Stimulated activated CD8-positive, alpha-beta memory T cell treated with anti-CD3 and anti-CD28 coated beads, Interleukin-2, amount 100 ng/mL, for 1 hour (primary cell): ENCODE measurements at places on chromosomes 2 and 18.
A peak's percentile ranks its signal among the peaks of the same experiment; 100 is the strongest.

DNA sequence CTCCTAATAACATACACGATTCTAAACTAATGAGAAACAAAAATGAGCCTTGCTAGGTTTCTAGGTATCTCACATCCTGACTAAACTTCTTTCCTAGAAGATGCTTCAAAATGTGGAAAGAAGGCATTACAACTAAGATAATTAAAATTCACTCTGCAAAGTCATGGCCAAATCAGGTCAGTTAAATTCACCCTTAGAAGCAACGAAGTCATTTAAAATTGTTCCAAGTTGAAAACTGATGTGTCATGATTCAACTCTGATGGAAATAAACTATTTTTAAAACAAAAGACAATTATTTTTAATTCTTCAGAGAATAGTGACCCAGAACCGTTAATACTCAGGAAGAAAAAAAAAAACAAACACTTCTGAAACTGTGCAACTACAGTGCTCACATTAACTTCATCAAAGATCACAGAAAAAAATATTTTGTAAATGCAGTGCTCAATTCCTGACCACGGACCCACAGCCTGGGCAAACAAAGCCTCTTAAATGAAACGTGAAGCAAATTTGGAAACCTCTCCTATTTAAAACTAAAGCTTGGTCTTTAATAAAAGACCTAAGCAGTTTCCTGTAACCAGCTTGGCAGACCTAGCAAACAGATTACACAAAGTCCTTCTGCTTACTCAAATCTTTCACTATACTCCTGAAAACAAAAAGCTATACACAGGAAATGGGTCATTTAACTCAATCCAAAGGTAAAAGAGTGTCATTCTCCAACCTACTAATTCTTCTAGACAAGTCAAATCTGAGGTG is 39.0 kb downstream of the CHN1 start:
- DNase-seq = no peak

DNA sequence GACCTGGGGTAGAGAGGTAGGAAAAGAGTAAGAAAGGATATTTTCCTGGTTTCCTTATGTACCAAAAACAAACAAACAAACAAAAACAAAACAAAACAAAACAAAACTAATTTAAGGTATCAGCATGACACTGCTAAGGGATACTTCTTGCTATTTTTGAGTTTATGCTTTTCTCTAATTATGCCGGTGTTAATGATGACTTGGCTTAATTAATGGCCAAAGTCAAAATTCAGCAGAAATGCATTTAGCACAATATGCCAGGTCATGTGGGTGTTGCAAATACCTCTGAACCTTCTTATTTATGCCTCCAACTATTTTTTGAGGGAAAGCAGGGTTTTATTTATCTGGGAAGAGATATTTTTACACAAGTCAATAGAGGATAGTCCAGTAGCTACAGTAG is 3.2 kb upstream of the CHST9 start:
- DNase-seq = no peak

- no peak for DNase-seq
These were observed 172.7 kb downstream of the HRH4 start for GRCh38 chr18:24633121-24633520.

DNA sequence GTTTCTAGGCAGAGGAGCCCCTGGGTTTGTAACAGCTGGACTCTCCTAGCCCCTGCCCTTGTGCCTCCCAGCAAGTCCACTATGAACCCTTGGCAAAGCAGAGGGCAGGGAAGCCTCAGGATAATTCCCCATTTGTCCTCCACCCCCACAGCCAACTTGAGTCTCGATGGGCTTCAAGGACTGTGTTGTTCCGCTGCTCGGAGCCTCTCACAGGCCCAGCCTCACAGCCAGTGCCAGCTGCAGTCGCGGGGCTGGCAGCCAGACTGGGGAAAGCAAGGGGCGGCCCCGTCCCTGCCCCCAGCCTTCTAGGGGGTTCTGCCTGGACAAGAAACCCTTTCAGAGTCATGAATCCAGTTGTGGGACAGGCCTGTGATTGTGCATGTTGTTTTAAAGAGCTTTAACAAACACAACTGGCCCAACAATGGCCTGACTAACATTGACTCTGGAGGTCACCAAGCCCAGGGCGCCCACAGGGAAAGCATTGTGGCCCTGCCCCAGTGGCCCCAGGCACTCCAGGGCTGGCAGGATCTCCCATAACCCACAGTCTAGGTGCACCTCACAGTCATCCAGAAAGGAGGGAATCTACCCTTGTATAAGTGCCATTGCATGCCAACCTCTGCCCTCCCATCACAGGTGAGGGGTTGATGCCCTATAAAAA is 71.8 kb upstream of the DAPL1 start:
- no peak for DNase-seq

DNA sequence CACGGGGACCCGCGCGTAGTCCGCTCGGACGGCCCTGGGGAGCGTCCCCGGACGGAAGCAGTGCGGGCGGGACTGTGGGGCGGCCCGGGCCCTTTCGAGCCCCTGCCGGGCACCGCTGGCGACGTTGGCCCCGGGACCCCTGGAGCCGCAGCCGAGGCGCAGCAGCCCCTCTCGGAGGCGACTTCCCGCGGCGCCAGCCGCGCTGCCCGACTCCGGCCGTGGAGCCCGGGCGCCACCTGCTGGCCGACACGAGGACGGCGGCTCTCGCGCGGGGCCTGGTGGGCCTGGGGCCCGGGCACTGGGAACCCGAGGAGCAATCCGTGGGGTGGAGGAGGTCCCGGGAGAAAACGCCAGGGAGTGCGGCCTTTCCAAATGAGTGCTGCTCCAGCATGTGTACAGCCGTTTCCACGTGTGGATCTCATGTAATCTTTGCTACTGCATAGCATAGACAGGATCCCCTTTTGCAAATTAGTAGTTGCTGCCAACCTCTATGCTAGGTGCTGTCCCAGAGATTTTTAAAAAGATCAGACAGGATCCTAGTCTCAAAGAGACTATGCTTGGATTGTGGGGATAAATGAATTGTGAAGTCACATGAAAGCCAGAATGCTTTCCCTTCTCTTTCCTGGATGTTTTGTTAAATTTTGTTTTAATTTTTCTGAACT is 4.0 kb downstream of the ID2 start:
- peak; percentile 78 for DNase-seq

DNA sequence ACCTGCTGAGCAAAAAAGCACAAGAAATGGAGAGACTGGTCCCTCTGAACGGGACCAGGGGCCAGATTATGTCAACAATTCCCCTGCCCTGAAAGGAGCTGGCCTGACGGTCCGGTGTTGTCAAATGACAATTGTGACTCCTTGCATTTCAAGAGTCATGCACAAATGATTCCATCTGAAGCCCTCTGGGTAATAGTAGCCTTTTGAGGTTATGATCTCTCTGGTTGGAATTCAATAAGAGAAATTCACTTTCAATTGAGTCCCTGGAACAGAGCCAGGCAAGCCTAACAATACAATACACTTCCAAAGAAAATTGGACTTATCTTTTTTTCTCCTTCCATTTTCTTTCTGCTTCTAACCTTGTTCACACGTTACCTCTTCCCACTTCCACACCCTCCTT is 116.9 kb downstream of the C1D start:
- no peak for DNase-seq

GRCh38 chr2:168571061-168571460 is 115.0 kb downstream of the CERS6 start:
- no peak for DNase-seq

- DNase-seq = no peak
These were observed 10.7 kb upstream of the MRO start for GRCh38 chr18:50830544-50830943.

GRCh38 chr2:104856973-104857261 is 3.0 kb downstream of the POU3F3 start:
- no peak for DNase-seq

DNA sequence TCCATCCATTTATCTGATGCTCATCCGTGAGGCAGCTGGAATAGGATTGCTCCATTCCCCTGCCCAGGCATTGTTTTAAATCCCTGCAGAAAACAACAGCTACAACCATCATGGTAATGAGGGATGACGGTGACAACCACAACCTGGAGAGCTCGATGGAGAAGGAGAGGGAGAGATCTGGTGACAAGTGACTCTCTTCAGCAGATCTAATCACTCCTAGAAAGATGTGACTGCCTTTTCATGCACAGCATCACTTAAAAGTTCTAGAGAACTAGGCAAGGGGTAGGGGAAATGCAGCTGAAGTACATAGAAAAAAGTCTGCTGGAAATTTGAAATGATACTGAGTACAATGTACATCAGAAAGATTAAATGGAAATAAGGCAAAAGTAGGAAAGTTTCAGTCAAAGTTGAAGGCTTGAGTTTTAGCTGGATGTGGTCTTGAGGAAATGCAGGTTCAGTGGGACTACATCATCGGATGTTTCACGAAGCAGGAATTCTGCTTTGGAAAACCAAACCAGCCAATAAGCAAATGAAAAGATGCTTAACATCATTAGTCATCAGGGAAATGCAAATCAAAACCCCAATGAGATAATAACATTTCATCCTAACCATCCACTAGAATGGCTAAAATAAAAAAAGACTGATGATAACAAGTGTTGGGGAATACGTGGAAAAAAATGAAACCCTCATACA is 6.8 kb upstream of the ARHGAP25 start:
- no peak for DNase-seq

DNA sequence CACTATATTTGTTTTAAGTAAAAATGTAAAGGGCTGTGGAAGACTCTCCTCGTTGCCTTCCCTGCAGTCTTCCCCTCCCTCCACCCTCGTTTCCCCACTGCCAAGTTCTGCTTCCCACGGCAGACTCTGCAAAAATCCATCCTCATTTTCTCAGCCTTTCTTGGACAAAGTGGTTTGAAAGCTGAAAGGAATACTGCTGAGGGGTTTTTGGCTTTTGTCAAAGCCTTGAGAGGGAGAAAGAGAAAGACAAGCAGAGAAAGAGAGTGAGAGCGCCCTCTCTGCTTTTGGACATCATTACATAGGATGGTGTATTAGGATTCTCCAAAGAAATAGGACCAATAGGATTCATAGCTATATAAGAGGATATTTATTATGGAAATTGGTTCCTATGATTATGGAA is 455.9 kb upstream of the SOX11 start:
- no peak for DNase-seq

- DNase-seq = no peak
These were observed 137.9 kb downstream of the CDH2 start for GRCh38 chr18:28039078-28039477.

DNA sequence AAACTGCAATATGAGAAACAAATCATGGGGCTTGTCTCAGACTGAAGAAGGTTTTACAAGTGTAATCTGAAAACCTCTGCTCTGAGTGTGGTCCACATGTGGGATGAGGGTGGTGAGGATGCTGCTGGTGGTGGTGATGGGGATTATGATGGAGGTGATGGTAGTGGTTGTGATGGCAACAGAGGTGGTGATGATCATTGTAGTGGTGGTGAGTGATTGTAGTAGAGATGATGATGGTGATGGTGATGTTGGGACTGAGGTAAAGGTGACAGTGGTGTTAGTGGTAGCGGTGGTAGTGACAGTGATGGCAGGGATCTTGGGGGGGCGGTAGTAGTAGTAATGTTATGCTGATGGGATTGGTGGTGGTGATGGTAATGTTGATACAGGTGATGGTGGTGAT is 217.8 kb downstream of the ANAPC1 start:
- DNase-seq = no peak

DNA sequence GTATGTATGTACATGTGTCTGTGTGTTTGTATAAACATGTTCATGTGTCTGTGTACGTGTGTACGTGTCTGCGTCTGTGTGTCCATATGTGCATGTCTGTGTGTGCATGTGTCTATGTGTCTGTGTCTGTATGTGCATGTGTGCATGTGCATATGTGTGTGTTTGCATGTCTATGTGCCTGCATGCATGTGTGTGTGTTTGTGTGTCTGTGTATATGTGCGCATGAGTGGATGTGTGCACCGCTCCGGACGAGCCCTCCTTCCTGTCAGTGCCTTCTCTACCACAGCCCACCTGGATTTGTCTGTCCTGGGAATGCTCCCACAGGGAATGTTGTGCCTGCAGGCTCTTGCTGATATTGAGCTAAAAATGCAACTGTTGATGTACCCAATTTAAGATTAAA is 113.3 kb upstream of the EPC2 start:
- no peak for DNase-seq

DNA sequence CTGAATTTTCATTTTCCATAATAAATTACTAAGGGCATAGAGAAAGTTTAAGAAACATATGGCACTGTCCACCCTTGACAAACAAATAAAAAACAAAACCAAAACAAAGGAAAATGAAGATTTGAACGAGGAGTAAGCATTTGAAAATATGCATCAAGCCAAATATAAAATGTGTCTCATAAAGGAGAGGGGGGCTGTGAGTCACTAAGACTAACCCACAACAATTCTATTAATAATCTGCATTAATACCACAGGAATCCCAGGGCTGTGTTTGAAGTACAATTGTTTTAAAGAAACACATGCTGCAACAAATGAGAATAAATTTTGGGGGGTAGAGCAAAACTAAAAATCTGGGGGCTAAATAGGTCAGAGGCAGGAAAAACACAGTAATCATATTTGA is 53.8 kb upstream of the STK17B start:
- DNase-seq = no peak

- DNase-seq = no peak
These were observed 580.5 kb upstream of the NRXN1 start for GRCh38 chr2:51612387-51612786.

DNA sequence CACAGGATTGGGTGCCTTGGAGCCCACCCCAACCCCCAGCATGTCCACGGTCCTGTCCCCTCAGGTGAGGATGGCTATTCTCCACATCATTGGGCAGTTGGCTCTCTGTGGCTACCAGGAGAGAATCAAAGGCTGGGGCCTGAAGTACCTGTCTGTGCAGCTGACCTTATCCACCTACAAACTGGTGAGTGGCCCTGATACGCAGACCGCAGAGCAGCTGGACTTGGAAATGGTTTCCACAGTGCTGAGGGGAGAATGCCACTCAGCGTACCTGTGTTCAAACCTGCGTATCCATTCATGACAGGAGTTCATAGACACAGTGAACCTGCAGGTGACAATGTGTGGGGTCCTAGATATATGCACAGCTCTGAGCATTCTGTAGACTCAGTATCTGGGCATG is 21.6 kb downstream of the MROH2A start:
- DNase-seq = no peak

DNA sequence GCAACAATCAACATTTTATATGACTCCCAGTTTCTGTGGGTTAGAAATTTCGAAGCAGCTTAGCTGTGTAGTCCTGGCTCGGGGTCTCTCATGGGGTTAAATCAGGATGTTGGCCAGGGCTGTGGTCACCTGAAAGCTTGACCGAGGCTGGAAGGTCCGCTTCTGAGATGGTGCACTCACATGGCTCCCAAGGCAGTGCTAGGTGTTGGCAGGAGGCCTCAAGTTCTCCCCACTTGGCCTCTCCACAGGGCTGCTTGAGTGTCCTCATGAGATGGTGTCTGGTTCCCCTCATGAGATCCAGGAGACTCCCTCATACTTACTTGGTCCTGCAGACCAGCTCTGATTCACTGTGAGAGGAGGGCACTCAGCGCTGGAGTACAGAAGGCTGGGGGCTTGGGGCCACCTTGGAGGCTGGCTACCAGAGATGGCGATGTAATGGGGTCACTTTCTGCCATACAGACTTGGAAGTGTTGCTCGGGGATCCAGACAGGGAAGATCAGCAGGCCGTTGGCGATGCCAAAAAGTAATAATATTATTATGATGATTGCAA is 98.8 kb downstream of the INHBB start:
- no peak for DNase-seq
